SK-N-DZ (cell line): ENCODE measurements at places on chromosomes 7 and 10.

- DNase-seq = no peak
Measured at GRCh38 chr10:29860166-29860565, 199.2 kb downstream of the JCAD start.

- DNase-seq = no peak
Measured at GRCh38 chr7:557558-557881, 37.9 kb upstream of the PDGFA start.

- DNase-seq = no peak
Measured at GRCh38 chr7:102244601-102245000, 42.1 kb upstream of the SH2B2 start.

DNA sequence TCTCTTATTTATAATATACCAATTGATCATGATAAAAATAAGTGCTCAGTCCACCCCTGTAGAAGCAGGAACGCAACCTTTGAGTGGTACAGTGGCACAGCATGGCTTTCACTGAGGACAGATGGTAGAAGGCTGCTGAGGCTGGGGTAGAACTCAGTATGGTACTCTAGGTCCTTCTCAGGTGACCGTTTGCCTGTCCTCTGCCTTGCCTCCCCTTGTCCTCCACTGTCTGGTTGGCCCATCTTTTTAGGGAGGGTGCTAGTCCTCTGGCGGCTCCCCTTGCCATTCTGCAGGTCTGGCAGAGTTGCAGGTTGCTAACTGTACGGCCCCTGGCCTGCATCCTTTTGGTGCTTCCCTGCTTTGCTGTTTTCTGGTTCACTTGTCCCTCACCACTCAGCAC lies 27.3 kb downstream of the SLC18A2 start:
- DNase-seq = no peak

DNA sequence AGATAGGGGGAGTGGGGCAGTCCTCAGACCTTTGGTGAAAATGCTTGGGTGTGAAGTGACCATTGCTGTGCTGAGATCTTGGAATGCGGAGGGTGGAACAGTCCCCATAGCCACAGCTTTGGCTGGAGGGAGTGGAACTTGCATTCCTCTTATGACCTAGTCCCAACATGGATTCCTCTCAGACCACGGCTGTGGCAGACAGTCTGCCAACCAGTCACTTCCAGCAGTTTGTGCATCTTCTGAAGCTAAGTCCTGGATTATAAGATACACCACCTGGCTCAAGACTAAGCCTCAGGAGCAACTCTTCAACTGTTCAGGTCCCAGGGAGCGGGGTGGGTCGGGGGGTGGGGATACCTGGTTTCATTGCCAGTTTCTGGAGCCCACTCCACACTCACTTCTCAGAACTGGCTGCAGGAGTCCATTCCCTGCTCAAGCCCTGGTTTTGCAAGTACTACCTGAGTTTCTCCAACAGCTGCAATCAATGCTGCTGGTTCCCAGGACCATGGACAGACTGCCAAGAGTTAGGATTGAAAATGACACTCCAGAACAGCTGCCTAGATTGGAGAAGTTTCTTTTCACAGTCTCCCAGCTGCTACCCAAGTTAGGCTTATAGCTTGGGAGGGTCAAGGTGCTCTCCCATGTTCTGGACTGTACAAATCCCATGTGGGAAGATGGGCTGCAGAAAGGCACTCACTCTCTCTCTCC lies 29.1 kb upstream of the DGKB start:
- DNase-seq = no peak

GRCh38 chr7:47940088-47941013 lies 7.9 kb downstream of the PKD1L1 start:
- no peak for DNase-seq

- DNase-seq = no peak
Measured at GRCh38 chr10:80118669-80119068, 13.9 kb upstream of the PLAC9 start.

DNA sequence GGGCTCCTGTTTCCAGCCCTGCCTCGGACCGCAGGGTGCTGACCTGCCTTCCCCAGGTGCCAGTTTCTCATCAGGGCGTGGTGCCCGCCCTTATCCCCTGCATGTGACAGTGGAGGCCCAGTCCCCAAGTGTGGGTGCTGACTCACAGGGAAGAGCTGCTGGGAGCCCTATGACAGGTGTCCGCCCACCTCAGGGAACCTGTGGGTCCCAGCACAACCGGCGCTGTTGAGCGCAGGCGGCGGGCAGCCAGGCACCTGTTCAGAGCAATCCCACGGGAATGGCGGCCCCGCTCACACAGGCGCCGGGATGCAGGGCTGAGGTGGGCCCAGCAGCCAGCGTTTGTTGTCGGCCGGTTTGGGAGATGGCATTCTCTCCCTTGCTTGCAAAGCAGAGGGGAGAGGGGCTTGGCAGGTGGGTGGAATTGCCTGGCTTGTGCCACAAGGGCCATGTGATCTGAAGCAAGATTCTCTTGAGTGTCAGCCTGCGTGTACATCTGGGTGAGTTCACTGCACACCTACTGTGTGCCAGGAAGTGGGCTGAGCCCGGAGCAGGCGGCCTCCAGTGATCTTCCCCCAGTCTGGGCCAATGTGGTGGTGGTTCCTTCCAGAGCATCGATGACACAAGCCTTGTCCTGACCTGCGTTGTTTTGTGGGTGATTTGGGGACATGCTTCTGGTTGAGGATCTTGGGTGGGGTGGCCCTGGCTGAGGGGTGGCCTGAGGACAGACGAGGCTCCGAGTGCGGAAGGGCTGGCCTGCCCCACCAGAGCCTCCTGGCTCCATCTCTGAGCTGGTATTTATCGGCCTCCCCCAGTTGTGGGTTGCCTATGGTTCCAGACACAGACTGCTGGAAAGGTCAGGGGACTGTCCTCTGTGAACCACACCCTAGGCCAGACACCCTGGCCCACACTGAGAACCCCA lies 2.4 kb downstream of the PWWP2B start:
- DNase-seq = no peak

- DNase-seq = peak; percentile 56
Measured at GRCh38 chr10:122234416-122234815, 36.7 kb upstream of the BTBD16 start.

GRCh38 chr7:29606287-29606721 lies 42.7 kb downstream of the PRR15 start:
- peak; percentile 97 for DNase-seq

GRCh38 chr7:141263508-141263907 lies 189.6 kb downstream of the TMEM178B start:
- no peak for DNase-seq

- DNase-seq = no peak
Measured at GRCh38 chr10:79146611-79147130, 77.9 kb downstream of the ZMIZ1 start.

DNA sequence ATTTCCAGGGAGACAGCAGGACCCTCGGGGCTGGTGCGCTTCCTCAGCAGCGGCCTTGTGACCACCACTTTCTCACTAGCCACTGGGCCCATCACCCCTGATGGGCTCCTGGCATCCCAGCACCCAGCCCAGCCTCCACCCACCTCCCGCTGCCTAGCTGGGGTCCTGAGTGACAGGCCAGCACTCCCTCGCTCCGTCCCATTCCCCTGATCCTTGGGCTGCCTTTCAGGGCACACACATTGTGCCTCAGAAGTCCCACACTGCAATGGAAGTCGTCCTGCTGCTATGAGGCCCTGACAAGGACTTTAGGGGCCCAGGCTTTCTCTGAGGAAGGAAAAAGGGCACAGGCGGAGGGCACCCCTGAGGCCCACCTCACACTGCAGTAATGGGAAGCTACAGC lies 12.4 kb downstream of the CAMK2B start:
- no peak for DNase-seq

DNA sequence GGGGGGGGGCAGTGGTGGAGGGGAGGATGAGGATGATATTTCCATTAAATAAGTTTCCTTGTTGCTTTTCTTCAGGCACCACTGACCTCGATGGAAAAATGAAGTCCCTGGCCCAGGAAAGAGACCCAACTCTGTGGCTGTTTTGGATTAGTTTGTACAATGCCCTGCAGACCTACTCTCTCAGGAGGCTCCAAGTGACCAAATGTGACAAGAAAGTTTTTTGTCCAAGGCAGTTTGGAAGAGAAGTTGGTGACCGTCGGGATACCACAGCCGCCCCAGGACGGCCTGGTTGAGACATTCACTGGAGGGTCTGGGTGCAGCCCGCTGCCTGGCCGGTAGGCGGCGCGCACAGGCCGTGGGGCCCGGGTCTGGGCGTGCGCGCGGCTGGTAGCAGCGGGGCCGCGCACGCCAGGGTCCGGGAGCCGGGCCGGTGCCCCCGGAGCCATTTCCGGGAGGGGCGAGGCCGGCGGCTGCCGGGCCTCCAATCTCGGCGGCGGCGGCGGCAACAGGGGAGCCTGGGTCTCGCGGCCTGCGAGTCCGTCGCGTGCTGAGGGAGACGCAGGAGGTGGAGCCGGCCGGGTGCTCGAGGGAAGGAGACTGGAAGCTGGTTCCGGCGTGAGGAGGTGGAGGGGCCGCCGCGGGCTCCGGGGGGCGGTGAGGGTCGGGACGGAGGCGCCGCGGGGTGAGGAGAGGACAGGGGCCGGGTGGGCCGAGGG lies at the start of gene SGPL1:
Gene SGPL1, plus strand, starts transcription at position 445 of the 716 bp plus-strand sequence. CDS start 906 bp downstream, outside the sequence.
- peak; percentile 77 for DNase-seq

DNA sequence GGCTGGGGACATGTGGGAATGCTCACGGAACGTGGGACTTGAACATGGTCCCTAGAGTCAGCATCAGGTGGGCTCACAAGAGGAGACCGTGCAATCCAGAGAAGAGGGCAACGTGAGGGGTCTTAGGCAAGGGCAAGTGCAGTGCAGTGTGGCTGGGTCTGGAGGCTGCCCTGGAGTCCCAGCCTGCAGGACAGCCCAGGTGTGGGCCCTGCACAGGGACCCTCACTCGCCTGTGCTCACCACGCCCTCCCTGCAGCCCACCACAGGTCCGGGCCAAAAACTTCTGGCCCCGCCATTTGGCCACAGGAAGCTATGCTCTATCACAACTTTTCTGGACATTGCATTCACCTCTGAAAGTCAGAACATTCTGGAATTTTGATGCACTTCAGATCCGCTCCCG lies 133.5 kb downstream of the PAXIP1 start:
- no peak for DNase-seq

- no peak for DNase-seq
Measured at GRCh38 chr7:100723732-100724275, 3.5 kb downstream of the EPO start.

- DNase-seq = no peak
Measured at GRCh38 chr10:132698761-132699391, 87.1 kb downstream of the NKX6-2 start.

GRCh38 chr7:18081617-18082016 lies 54.0 kb upstream of the PRPS1L1 start:
- DNase-seq = no peak

- DNase-seq = no peak
Measured at GRCh38 chr7:842431-843031, 10.3 kb downstream of the SUN1 start.

DNA sequence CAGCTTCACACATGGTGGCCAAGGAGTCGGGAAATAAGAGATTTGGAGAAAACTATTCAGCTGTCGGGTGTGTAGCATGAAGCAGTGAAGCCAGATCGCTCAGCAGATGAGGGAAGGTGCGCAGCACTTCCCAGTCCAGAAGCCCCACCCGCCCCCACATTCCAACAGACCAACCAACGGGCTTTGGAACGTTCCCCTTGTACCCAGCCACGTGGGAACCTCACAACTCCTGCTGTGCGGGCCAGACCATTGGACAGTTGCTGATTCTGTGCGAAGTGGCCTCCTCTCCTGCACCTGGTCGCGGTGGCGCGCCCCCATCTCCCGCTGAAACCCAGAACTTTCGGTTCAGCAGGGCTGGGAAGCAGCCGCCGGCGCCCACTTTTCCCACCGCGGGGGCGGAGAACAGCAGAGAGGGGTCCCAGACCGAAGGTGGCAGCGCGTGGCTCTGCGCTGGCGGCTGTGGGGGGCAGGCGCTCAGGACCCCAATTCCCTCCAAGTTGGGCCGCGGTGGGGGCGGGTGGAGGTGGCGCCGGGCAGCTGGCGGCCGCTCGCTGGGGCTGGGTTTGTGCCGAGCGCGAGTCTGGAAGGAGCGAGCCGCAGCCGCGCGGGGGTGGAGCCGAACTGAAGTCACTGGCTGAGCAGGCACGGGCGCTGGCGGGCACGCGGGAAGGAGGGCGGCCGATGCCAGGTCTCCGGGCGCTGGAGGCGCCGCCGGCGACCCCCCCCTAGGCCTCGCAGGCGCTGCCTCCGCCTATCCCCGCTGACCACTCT lies 1301.5 kb upstream of the SORCS1 start:
- DNase-seq = no peak

DNA sequence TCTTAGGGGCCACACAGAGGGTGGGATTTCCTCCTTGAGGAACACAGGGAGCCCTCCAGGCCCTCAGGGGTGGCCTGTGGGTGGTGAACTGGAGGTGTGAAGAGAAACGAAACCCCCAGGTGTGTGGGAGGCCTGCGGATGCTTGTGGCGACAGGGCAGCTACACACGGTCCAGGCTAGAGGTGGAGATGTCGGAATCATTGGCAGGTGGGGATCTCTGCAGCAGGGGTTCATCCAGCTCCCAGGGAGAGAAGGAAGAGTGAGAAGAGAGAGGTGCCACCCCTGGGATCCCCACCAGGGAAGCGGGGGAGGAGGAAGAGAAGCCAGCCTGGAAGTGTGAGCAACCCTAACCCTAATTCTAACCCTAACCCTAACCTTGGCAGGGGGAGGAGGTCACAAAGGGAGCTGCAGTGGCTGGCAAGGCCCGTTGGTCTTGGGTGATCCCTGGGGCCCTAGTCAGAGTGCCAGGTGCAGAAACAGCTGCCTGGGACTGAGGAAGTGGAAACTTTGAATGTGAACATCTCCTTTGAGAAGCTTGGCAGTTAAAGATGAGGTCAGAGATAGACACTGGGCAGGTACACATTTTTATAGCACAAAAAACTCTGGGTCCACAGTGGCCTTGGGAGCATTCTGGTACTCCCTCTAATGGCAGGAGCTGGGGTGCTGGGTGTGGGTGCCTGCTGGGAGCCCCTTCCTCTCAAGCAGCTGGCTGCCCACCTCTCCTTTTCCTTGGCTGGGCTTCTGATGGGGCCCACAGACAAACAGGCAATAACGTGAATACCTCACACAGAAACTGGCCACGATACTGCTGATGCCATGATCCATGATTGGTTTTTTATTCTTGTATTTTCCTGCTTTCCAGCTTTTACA lies 6.8 kb upstream of the AEBP1 start:
- no peak for DNase-seq

DNA sequence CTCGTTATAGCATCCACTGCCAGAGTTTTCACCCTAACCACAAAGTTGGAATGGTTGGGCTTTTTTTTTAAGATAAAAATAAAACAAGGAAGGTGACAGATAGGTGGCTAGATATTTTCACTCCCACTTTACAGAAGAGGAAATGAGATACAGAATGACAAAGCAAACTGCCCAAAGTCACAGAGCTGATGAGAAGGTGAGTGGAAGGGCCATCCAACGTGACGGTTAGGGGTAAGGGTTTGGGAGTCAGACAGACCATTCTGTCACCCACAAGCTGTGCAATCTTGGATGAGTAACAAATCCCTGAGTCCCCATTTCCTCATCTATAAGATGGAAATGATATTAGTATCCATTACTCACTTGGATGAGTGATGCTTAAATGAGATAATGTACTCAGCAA lies 106.9 kb upstream of the PDLIM1 start:
- no peak for DNase-seq

DNA sequence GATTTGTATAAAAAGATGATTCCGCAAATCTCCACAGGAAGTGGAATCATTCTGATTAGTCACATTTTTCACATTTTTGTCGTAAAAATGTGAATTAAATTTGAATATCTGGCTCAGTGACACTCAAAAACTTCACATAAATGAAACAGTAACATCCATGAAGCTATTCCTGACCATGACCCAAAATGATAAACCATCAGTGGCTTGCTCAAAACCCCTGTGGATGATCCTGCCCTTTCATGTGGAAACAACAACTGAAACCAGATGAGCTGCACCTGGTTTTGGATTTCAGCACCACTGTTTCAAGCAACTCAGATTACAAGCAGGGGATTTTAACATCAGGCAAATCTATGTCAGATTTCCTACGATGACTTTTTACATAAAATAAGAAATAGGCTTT lies 80.3 kb downstream of the AMPH start:
- DNase-seq = no peak
